ENCODE measurements at places on chromosomes 3 and 15.

DNA sequence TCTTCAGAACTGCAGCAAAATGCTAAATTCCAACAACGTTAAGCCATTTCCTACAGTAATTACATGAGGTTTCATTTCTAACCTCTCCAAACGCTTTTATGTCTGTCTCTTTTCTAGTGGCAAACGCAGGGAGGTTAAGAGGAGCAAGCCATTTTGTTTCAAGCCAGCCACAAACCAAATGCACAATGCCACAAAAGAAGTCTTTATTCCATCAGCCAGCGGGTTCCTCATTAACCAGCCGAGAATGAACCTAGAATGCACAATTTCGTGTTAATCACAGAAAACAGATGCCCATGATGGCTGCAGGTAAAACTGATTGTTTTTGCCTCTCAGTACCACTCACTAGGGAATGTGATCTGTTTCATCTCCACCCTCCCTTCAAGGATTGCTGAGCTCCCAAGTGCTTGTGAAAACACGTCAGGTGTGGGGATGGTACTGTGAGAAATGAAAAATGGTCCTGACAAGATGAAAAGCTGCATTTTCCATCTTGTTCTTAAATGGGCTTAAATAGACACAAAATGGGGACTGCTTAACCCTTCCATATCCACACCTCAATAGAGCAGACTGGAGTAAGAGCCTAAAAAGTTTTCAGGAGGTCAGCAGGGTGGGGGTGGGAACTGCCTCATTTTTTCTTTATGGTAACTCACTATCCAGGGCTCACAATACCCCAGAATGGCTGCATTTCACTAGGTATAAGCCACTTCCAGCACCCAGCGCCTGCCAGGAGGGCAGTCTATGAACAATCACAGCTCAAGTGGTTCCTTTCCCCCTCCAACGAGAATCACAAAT is 277.1 kb downstream of the MAGI1 start:
- no peak for DNase-seq

- DNase-seq: no peak
These were observed 667.0 kb downstream of the FHIT start for GRCh38 chr3:60584250-60584649.

GRCh38 chr3:11720304-11720898 is 76.7 kb upstream of the VGLL4 start:
- peak; percentile 26 for DNase-seq

GRCh38 chr15:57410373-57410772 is 34.1 kb downstream of the CGNL1 start:
- no peak for DNase-seq

GRCh38 chr3:182925330-182925943 is 54.9 kb downstream of the DCUN1D1 start:
- no peak for DNase-seq

GRCh38 chr3:186315581-186316354 is 46.3 kb downstream of the DGKG start:
- no peak for DNase-seq

GRCh38 chr3:29312960-29313452 is 32.1 kb downstream of the RBMS3 start:
- DNase-seq: no peak

- no peak for DNase-seq
These were observed 79.3 kb downstream of the AQP9 start for GRCh38 chr15:58217460-58217859.

GRCh38 chr15:29998033-29998432 is 84.7 kb upstream of the GOLGA8J start:
- no peak for DNase-seq

- DNase-seq: no peak
These were observed 9.4 kb upstream of the SACM1L start for GRCh38 chr3:45679805-45680204.

GRCh38 chr3:38497031-38497430 is 891 bp downstream of the EXOG start:
- DNase-seq: no peak

- no peak for DNase-seq
These were observed 1.8 kb downstream of the PXK start for GRCh38 chr3:58334506-58334884.

DNA sequence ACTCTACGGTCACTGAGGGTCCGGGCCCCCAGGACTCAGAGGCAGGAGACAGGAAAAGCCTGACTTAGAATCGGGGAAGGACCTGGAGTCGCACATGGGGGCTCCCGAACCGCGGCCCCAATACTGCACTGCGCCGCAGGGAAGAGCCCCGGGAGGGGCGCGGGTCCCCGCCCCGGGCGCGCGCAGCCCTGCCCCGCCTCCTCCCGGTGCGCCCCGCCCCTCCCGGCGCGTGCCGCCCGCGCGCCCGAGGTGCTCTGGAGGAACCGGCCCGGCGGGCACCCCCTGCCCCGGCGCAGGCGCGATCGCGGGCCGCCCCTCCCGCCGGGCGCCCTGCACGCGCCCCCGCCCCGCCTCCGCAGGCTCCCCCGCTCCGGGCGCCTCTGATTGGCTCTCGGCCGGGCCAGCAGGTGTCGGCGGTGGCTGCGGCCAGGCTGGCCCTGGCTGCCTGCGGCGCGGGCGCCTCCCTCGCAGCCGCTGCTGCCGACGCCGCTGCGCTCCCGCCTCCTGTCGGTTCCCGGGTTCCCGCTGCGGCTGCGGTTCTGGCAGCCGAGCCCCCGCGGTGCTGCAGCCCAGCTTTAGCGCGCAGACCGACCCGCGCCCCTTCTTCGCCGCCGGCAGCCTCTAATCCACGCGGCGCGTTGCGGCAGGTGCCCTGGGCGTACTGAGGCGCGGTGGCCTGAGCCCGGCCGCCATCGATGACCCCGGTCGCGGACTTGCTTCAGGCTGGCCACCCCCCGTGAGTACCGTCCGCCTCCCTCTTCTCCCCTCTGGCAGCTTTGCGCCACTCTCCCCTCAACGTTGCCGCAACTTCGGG is at the start of gene MYRIP:
Gene MYRIP (plus strand): TSS at position 429 of the 814 bp plus-strand sequence. CDS start 91,208 bp downstream, outside the sequence.
- DNase-seq: no peak

DNA sequence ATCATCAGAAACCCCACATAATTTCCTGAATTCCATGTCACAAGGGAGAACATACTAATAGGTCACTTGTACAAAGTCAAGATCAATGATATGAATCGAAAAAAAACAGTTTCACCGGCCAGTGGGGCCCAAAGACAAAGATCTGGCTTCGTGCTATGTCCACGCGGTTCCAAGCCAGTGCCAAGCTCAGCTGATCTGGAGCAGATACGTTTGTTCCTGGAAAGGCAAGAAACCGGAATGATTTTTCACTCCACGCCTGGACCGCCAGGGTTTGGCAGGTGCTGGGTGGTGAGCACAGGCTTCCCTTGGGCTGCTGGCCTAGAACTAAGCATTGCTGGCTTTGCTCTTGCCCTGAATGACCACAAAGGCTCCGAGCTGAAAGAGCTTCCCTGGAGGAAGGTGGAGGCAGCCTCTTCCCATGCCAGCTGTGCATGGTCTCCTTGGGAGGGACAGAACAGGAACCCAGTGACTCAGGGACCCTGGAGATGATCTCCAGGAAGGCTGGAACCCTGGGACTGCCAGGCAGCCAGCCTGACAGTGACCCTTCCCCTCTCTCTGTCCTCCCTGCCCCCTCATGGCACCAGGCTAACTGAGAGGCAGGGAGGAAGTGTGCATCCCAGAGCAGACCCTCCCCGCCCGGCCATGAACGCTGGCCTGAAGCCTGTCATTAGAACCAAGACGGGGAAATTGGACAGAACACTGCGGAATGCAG is 40.9 kb downstream of the TRPM1 start:
- DNase-seq: no peak

GRCh38 chr3:149486726-149487125 is 12.2 kb downstream of the TM4SF4 start:
- no peak for DNase-seq

DNA sequence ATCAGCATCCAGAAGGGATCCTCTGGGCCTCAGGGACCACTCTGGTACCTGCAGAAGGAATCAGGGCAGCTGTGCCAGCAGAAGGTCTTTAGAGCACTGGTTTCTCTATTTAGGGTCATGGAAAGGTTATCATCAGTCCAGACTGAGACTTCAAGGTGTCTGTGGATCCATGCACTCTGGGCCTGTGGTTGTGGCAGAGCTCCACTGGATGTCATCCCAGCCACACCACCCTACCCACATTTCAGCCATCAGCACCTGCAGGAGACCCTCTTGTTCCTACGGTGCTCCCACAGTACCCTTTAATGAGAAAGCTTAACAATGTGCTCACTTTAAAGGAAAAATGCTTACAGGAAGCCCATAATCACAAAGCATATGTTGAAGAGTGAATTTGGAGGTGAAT is 603.4 kb upstream of the CCDC54 start:
- DNase-seq: no peak

Measured in stimulated activated CD4-positive, alpha-beta T cell treated with anti-CD3 and anti-CD28 coated beads, Interleukin-12 subunit alpha, Interleukin-12 subunit beta, amount 100 ng/mL, for 24 hours (primary cell).